GDM1 (cell line): ENCODE measurements at places on chromosomes 16 and 17.

GRCh38 chr16:87628940-87629339 is 26.6 kb downstream of the JPH3 start:
- no peak for DNase-seq

DNA sequence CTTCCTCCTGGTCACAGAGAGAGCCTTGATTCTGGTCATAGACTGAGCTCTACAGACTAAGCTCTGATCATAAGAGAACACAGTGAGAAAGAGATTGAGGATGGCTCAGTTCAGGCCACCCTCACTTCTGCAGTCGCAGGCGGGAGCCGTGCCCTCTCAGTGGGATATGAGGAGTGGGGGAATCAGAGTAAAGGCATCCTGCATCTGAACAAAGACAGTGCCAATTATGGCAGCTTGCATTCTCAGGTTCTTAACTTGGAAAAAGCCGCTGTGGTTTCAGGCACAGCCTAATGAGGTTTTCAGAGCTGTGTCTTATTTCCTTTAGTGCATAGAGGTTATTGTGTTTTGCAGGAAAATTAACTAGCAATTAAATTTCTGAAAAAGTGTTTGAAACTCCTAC is 134.4 kb upstream of the NLRP1 start:
- no peak for DNase-seq

DNA sequence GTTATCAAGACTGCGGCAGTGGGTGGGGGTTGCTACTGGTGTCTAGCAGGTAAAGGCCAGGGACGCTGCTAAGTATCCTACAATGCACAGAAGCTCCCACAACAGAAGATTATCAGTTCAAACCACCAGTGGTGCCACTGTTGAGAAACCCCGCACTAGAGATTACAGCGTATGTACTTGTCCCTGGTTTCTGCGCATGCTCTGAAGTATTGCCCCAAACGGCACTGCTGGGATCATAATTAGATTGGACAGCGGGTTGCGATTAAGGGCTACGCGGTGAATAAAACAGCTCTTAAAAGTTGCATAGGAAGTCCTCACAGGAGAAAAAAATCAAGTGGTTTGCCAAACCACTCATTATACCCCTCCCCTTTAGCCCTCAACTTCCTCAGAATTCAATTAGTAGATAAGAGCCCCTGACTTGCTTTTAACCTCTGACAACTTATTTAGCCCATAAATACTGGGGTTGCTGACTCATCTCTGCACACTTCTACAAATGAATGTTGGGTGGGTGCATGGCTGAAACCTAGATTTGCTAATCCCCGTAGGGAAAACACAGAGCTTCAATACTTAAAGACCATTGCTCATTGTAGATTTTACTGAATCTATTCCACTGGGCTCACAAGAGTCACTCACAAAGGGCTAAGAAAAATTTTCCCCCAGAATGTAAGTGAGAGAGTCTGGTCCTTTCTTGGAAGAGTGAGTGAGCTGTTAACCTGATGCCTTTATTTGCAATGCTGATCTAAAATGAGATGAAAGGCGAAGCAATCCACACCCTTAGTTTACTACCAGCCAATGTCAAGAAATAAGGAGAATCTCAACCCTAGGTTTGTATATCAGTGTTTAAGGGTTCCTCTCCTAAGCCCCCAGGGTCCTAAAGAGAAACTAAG is 91.8 kb downstream of the RGS9 start:
- DNase-seq: peak; percentile 42

GRCh38 chr17:55334881-55335540 is 70.3 kb downstream of the HLF start:
- no peak for DNase-seq

GRCh38 chr16:57413733-57414132 is 9.2 kb downstream of the CCL17 start:
- DNase-seq: no peak

DNA sequence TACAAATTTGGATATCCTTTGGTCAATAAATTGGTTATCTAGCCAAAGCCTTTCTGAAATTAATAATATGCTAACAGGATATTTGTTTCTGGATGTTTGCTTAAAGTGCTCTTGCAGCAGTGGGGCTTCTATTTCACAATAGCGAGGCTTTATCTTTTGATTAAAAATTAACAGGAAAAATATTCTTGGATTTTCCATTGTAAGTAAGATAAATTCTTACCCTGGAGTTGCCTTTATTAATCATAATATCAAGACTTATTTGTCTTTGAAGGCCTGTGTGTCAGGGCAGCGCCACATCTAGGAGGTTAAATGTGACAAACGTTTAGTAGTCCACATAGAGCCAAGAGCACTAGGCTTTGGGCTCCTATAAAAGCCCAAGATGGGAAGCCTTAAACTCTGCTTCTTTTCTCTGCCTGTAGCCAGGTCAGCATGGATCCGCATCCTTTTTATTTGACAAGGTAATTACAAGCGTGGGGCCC is 5.3 kb downstream of the TMEM97 start:
- DNase-seq: no peak

GRCh38 chr17:46769531-46770438 is 48.7 kb downstream of the WNT3 start:
- DNase-seq: no peak

- no peak for DNase-seq
Measured at GRCh38 chr16:20781697-20782096, 17.9 kb downstream of the ACSM3 start.

GRCh38 chr16:11306997-11307638 is 26.0 kb upstream of the PRM1 start:
- DNase-seq: no peak

GRCh38 chr16:80652441-80652840 is 111.6 kb downstream of the DYNLRB2 start:
- no peak for DNase-seq

- peak; percentile 41 for DNase-seq
Measured at GRCh38 chr17:72421128-72422092, 300.6 kb downstream of the SOX9 start.

GRCh38 chr16:23388786-23389185 is 64.2 kb downstream of the COG7 start:
- DNase-seq: no peak

DNA sequence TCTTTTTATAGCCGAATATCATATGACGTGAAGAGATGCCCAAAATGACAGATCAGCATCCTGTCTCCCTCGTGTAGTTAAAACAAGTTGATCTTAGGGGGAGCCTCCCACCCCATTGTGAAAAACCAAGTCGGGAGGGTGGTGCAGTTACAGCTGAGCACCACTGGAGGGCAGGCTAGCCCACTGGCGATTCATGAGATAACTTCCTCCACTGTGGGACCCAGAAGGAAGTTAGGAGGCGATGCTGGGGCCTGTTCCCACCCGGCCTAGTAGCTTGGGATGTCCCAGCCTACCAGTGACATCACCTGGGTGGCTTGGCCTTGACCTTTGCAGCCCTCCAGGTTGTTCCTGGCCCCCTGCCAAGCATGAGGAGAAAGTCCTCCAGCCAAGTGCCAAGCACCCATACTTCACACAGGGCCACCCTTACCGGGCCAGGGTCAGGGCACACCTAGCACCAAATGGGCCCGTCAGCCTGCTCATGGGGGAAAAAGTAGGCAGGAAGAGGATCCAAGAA is 8.1 kb upstream of the CPNE2 start:
- DNase-seq: peak; percentile 32

DNA sequence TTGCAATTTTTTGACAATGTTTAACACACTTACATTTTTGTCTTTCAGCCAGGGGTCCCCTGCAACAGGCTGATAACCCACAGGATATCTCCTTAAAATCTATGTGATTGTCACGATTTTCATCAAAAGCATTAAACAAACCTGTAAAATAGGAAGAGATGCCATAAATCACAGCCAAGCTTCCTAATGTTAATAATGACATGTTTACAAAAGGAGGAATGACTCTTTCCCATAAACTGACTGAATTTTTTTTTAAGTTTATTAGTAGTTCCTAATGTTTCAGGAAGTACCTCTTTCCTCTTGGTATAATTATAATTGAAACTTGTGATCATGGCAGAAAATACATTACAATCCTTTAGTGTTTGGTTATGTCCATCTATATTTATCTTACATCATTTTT is 119.6 kb downstream of the CA4 start:
- no peak for DNase-seq

DNA sequence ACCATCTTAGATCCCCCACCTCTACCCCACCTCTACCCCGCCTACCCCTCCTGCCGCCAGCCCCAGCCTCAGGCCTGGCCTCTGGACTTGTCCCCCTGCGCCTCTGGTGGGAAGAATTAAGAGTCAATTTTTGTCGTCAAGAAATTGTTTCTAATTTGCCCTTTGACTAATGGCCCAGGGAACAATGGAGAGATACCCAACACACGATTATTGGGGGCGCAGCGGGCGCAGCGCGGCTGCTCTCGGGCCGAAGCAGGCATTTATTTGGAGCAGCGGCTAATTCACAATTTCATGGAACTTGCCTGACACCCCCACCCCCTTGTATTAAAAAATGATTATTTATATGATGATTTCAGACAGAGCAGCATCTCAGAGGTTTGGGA is 4.4 kb upstream of the BAHCC1 start:
- no peak for DNase-seq
